NCI-H774 (cell line): ENCODE measurements at places on chromosomes 6 and 20.
A peak's percentile ranks its signal among the peaks of the same experiment; 100 is the strongest.

DNA sequence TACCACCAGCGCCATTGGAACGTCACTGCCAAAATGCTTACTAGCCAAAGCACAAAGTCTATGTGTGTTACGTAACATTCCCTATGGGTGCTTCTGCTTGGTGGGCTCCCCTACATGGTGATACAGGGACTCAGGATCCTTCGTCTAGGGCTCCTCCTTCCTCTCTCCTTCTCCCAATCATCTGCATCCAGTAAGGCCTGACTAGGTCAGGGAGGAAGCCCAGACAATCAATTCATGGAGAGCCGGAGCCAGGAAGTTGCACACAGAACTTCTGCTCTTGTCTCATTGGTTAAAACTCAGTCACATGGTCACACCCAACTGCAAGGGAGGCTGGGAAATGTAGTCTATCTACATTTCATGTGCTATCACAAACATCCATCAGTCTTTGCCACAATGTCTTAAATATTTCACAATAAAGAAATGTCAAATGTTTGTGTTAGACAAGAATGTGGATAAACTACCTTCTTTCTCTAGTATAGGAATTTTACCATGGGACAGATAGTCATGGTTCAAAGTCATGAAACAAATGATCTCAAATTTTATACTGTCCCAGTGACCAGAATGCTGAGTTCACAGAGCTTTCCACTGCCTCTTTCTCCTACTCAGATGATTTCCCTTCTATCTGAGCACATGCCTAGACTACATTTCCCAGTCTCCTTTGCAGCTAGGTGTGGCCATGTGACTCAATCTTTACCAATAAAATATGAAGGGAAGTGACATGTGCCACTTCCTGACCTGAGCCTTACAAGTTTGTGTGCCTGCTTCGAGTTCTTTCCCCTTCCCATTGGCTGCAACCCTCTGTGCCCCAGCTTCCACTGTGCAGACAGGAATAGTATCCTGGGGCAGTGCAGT, 9.3 kb upstream of the KCNK15 start:
- no peak for DNase-seq

GRCh38 chr6:155132617-155133016, 131.2 kb upstream of the CLDN20 start:
- no peak for DNase-seq

GRCh38 chr6:125140808-125141207, 12.8 kb upstream of the TPD52L1 start:
- DNase-seq: no peak

DNA sequence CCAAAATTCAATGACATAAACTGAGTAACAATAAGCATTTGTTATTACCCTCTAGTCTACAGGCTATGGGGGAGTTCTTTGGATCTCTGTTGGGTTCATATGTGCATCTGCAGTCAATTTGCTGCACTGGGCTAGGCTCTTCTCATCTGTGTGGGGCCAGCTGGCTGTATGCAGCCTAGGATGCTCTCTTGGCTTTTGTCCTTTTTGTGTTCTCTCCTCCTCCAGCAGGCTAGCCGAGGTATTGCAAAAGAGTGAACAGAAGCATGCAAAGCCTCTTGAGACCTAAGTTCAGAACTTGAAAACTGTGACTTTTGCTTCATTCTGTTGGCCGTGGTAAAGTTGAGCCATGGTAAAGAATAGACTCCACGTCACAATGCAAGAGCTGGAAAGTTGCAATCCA, 62.8 kb upstream of the FOXO3 start:
- peak; percentile 49 for DNase-seq

- DNase-seq: no peak
Observed at GRCh38 chr6:84892671-84893070, 128.3 kb upstream of the TBX18 start.

DNA sequence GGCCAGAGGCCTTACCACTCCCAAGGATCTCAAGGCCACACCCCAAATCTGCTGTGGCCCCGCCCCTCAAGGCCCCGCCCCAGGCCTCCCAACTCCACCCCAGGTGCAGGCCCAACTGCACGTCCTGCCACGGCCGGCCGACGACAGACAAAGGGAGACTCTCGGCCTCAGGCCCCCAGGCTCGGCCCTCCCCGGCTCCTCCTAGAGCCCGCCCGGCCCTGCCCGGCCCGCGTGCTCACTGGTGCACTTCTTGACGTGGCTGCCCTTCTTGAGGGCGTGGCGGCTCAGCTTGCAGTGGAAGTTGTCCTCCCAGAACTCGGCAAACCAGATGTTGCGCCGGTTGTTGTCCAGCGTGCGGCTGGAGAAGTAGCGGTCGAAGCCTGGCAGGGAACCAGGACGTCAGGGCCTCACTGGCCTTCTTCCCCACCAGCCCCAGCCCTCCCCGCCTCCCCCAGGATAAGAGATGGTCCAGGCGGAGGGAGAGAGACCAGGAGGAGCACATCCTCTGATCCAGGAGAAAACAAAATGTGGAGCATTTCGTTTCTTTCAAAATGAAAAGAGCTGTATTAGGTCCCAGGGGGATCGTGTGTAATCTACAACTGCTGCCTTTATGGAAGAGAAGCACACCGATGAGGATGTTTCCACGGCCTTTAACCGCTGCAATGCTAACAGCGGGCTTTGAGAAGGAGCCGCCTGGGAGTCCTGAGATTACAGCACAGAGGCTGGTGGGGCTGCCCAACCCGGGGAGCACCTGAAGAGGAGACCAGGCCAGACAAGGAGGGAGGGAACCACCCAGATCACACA, 89.4 kb downstream of the GRM4 start:
- DNase-seq: no peak

DNA sequence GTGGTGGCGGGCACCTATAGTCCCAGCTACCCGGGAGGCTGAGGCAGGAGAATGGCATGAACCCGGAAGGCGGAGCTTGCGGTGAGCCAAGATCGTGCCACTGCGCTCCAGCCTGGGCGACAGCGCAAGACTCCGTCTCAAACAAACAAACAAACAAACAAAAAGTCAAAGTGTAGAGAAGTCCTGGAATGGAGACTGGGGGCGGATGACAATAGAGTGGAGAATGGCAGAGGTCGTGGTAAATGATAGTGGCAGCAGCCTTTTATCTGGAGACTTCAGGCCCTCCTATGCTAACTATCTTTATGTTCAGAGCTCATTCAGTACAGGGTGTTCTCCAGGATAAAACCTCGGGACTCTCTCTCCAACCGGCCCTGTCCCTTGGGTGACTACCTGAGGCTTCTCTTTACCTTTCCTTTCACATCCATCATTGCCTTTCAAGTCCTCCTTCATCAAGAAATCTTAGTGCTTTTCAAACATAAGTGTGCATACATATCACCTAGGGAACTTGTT, 1.4 kb upstream of the FKBPL start:
- no peak for DNase-seq

DNA sequence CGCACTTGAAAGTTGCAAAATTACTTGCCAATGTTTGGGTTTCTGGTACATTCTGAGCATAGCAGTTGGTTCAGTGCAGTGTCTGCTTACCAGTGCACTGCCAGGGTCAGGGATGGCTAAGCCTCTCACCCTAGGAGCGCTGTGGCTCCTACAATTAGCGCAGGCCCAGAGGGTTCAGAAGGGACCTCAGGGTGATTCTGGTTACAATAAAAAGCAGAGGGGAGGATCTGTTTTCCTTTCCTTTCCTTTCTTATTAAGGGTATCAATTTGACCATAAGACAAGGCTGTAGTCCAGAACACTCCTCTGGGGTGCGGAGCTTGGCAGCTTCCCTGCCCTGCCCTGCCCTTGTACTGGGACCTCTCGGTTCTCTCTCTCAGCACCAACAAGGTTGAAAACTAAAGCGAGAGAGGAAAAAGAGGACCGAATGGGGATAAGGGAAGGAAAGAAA, 2.6 kb downstream of the MAFB start:
- no peak for DNase-seq

GRCh38 chr20:59235226-59235625, 65.2 kb upstream of the EDN3 start:
- no peak for DNase-seq

DNA sequence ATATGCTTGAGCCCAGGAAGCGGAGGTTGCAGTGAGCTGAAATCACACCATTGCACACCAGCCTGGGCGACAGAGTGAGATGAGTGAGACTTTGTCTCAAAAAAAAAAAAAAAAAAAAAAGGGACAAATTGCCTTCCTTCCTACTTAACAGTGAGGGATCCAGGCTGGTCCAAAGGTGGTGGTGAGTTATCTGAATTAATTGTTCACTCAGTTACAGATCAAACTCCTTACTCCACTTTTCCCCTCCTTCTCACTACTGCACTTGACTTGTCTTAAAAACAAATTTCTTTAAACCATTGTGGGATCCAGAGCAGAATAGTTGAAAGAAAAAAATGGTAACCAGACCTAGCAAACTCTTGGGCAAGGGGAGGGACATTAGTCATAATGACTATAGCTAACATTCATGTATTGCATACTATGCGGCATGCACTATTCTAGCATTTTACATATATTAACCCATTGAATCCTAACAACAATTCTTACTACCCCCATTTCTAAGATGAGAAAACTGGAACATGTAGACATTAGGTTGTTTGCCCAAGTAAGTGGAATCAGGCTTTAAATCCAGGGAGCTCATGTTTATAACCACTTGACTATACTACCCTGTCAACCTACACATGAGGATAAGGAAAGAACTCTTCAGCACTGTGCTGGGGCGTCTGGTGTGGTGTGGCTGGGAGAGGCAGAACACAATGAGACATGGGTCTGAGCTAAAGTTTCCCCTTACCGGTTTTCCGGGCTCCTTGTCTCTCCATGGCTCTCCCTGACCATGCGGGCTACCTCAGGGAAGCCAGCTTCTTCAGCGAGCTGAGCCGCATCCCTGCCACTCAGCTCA, 1.5 kb downstream of the GPANK1 start:
- no peak for DNase-seq
